ENCODE measurements at places on chromosomes 13 and 19.

- DNase-seq, result no peak
Measured at GRCh38 chr13:19023115-19023514, 158.5 kb downstream of the TUBA3C start.

DNA sequence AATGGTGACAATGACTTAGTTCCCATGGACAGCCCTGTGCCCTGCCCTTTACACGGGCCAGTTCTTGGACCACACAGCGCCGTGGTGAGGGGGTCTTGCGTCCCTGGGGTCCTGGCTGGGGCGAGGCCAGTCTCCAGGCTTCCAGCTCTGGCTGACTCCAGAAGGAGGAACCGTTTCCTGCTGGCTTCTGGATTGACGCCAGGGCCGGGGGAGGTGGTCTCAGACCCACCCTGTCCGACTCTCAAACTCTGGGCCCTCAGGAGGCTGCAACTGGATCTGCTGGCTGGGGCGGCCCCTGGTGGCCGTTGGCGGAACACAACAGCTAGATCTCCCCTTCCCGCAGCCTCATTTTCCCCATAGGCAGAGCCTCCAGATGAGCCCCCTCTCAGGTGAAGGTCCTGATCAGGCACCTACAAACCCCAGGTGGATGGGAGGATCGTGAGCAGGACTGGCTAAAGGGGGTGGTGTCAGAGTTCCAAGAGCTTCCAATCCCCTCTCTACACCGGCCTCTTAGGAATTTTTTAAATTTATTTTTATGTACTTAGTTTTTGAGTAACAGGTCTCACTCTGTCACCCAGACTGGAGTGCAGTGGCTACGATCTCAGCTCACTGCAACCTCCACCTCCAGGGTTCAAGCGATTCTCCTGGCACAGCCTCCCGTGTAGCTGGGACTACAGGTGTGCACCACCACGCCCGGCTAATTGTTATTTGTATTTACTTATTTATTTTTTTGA is 8.0 kb downstream of the CCDC194 start:
- no peak for DNase-seq

- no peak for DNase-seq
Measured at GRCh38 chr19:50184196-50184595, 19.2 kb upstream of the MYH14 start.

DNA sequence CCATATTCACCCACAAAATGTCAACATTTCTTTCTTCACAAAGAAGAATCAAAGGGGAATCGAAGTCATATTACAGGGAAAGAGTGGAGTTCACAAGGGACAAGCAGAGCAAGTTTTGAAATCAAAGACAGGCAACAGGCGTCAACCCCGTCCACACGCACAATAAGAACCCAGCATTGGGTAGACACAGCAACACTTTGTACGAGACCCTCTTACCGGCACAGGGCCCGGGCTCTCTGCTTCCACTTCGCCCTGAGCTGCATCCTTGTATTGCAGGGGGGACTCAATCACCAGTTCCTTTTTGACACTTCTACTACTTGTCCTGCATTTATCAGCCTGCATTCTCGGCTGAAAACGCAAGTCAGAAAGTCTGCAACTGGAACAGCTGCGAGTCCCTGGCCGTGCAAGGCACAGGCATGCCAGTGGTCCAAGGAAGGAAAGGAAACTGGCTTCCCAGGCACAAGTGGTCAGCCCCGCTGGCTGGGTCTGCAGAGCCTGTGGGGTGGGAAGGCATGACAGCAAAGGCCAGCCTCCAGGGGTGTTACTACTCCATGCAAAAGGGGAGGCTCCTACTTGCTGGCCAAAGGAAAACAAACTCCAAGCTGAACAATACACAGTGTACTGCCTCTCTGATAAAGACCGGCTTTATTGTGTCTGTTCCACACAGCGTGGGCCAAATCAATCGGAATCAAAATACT is at the start of gene DOCK9:
Gene DOCK9 (minus strand): TSS at position 497 of the 698 bp plus-strand sequence. CDS start 155 bp downstream, at position 342.
- no peak for DNase-seq

GRCh38 chr19:38928391-38929001 is 2.1 kb downstream of the SARS2 start:
- no peak for DNase-seq

DNA sequence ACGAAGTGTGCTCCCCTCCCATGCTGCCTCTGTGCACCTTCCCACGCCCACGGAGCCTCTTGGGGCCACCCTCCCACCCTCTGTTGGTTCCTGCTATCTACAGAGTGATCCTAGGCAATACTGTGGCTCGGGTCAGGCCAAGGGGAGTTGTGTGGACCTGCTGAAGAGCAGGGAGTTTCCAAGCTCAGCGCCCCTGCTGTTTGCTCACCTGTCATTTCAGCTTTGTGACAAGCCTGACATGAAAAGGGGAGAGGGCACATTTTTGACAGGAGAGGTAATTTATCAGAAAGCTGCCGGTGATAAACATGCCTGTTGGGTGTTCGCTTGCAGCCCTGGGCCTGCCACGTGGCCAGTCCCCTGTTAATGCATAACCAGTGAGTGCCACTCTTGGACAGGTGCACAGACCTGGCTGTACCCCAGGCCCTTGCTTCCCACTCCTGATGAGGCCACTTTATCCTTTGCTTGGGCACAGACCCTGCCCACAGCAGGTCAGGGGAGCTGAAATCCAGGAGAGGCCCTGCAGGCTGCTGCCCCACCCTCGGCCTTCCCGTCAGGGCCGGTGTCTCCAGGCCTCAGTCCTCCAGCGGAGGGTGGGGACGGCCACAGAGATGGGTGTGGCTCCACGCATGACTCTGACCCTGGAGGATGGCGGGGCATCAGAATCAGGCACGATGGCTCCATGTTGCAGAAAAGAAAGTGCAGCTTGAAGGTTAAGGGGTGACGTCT is 201.5 kb upstream of the GPR12 start:
- DNase-seq, result no peak

- no peak for DNase-seq
Measured at GRCh38 chr13:24135674-24136300, 24.7 kb upstream of the SPATA13 start.
